ENCODE measurements at places on chromosomes 4 and X.

- no peak for DNase-seq
Observed at GRCh38 chrX:69027181-69028005, 137.9 kb downstream of the PJA1 start.

GRCh38 chrX:13540602-13541001, 28.8 kb upstream of the EGFL6 start:
- no peak for DNase-seq

DNA sequence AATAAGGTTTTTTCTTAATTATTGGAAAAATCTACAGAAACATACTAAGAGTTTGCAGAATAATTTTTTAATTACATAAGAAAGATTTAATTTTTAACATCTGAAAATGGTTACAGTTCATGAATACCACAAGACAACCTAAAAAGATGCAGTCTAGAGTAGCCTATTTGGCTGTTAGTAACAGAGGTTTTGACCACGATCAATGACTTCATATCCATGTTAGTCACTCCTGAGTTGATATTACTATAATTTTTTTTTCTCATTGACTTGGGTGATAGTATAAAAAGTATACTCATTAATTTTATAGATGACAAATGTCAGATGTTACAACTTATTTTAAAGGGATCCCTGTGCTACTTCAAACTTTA, 272.5 kb downstream of the DCTD start:
- no peak for DNase-seq

DNA sequence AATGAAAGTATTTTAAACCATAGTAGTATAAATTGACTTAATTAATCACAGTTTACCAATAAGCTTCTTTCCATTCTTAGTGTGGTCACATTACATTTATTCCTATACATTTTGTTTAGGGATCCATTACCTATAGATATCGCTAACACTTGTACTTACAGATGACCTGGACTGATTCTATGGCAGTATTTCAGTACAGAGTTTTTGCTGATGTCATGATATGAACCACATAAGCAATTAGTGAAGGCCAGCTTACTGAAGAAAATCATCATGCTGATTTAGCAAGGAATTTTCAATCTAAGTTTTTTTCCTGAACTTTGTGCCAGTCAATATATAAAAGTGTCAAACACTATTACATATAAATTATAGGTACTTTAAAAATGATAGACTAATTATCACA, 113.4 kb upstream of the HPGD start:
- DNase-seq = no peak

- no peak for DNase-seq
Observed at GRCh38 chrX:140354431-140355120, 150.3 kb downstream of the SOX3 start.

DNA sequence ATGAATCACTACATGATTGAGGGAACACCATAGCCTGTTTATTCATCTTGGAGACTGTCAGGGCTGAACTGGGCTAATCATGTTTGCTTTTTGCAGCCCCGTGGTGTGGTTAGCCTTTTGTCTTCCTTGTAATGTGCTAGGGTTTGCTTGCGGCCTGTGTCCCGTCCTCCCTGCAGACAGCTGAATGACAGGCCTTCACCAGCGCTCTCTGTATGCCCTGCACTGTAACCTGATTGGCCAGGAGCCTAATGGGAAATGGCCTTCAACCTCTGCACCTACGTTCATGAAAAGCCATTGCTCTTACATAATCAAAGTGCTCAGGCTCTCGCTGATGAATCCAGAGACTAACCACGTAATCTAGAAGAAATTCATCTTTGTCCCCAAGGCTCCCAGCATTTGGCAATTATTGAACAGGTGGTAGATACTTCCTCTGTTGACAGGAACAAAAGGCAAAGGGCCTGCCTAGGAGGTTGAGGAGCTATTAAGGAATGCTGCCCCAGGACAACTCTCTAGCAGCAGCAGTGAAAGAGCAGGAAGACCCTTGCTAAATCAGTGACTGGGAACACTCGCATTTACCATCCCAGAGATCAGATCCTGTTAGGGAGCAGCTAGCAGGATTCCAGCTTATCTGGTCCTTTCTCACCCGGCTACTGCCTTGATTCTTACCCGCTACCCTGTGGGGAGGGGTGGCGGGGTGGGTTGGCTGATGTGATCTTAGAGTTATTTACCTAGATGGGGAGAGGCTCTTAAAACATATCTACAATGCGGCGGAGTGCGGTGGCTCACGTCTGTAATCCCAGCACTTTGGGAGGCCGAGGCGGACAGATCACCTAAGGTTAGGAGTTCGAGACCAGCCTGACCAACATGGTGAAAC, 42.3 kb upstream of the FAT1 start:
- DNase-seq = no peak

GRCh38 chr4:117400039-117400835, 314.9 kb upstream of the TRAM1L1 start:
- no peak for DNase-seq

DNA sequence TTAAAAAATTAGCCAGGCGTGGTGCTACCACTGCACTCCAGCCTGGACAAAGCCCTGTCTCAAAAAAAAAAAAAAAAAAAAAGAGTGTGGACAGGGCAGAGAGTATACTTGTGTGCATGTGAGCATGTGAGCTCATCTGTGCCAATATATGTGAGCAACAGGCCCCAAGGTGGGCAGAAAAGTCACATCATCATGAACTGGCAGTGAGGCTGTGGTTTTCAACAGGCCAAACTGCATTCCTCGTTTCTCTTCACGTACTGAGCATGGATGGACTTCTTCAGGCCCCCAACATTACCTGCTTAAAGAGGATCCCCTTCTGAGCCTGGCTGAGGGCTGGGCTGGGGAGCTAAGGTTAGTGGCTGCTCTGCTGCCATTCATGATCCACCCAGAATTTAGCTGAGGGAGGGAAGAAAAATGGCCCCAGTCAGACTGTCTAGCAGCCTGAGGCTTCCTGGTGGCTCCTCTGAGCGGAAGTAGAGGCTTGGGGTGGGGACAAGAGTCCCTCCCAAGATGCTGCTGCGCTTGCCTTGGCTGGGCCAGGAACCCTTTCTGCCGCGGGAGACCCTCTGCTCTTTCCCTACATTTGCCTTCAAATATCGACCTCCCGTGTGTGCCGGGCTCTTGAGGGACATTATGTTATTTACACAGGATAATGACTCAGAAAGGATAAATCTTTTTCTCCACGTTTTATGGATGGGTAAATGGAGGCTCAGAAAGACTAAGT, 55.0 kb downstream of the DIPK2B start:
- no peak for DNase-seq

DNA sequence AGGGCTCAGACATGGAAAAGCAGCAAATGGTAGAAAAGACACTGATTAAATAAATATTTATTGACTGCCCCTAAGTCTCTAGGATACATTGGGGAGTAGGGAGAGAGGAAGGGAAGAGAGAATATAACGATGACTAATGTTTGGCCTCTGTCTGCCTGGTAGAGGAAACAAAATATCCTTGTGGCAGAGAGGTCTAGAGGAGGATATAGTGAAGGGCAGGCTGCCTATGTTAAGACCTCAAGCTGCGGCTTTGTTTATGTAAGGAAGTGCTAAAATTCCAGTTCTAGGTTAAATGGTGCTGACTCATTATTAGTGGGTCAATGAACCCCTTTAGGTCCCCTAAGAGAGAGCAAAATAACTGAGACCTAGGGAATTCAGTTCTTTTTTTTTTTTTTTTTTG, 427.3 kb upstream of the FTHL17 start:
- DNase-seq = no peak

GRCh38 chrX:115625572-115626301, 64.8 kb downstream of the PLS3 start:
- DNase-seq = no peak

GRCh38 chr4:25502115-25502514, 125.1 kb downstream of the ANAPC4 start:
- DNase-seq = no peak

GRCh38 chr4:189861101-189861500, 79.6 kb upstream of the FRG1 start:
- no peak for DNase-seq

DNA sequence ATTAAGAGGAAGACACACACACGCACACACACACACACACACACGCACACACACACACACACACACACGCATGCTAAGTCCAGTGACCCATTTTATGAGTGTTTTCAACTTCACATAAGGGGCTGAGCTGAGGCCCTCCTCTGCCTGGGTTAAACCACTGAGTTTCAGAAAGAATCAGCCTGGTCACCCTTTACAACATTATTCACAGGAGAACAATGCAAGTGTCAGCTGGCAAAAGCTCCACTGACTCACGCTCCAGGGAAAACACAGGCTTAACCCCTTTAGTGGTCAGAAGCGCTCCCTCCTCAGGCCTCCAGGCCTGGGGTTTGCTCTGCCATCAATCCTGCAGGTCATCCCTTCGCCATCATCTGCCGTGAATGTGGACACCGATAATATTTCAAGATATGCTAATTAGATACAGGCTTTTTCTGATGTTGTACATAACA, 46.9 kb downstream of the ACOX3 start:
- no peak for DNase-seq

DNA sequence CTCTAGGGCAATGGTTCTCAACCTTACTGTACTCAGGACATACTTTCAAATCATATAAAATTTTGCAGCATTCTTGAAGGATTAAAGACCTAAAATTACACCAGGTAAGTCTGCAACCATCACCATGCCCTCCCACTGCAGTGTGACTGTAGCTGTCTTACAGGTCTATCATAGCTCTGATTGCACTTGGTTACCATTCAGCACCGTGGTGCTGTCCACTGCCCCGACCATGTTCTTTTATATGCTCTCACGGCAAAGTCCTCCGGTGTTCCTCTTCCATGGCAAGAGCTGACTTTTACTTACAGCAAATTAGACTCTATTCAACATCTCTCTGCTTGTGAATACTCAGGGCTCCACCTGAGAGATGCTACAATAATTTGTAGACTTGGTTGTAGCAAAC, 11.5 kb downstream of the CRMP1 start:
- DNase-seq = no peak

GRCh38 chr4:57117491-57117890, 7.3 kb upstream of the IGFBP7 start:
- DNase-seq = no peak

- no peak for DNase-seq
Observed at GRCh38 chrX:132671229-132671641, 182.4 kb upstream of the MBNL3 start.

GRCh38 chr4:3762753-3763549, 3.2 kb upstream of the ADRA2C start:
- DNase-seq = no peak

DNA sequence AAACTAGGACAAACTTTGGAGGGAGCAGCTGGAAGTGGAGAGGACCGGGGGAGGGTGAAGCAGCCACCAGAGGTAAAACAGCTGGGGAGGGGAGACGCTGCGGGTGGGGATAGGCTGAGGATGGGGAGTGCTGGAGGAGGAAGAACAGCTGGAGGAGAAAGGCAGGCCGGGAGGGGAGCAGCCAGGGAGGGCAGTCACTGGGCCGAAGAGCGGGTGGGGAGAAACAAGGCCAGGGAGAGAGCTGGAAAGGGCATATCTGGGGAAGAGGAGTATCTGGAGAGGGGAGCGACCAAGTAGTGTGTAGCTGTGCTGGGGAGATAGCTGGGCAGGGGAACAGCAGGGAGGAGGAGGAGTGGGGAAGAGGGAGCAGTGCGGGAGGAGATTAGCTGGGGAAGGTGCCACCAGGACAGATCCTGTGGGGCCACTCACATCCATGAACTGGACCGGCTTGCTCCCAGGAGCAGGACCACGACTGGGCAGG, 2.7 kb downstream of the SLC38A5 start:
- DNase-seq = no peak

- DNase-seq = no peak
Observed at GRCh38 chr4:188268131-188268908, 129.1 kb downstream of the TRIML1 start.

DNA sequence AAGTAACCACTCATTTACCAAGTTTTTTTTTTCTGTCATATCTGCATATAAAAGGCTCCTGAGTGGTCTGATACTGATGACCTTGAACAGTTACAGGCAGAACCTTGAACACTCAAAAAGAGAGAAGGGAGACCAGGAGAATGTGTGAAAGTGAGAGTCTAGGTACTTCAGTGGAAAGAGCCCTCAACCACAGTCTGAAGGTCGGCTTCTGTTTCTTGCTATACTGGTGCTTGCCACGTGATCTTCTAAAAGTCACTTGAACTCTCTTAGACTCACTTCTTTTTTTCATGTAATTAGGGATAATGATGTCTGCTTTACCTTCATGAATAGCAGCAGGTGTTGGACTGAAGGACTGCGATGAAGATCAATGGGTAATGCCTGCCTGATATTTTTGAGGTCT, 22.8 kb downstream of the GABRB1 start:
- DNase-seq = no peak

- DNase-seq = no peak
Observed at GRCh38 chrX:37420185-37420584, 71.0 kb downstream of the PRRG1 start.

GRCh38 chr4:13483136-13483767, 888 bp downstream of the RAB28 start:
- no peak for DNase-seq

DNA sequence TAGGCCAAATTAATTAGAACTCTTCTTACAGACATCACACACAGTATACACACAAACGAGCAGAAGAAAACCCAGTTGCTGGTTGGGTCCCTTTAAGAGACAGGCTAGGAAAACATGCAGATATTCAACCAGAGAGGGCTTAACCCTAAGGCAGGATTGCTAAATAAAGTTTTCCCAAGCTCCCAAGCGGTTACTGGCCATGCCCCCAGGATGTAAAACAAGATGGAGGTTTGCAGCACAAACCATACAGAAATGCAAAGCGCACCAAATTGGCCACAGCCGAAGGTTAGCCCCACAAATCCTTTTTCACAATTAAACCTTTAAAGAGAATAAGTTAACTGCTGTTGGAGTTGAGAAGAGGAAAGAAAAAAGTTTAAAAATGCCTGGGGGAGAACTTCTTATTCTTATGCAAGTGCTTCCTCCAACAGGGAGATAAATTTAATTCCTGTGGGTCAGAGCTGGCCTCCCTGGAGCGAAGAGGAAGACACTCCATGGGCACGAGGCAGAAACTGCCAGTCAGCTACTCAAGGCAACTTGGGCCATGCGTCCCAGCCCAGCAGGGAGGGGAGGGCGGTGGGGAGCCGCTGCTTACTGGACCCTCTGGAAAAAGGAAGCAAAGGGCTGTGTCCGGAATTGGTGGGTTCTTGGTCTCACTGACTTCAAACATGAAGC, 167.6 kb upstream of the ARSJ start:
- no peak for DNase-seq

- DNase-seq = no peak
Observed at GRCh38 chr4:7710576-7711306, 228.9 kb downstream of the AFAP1 start.

DNA sequence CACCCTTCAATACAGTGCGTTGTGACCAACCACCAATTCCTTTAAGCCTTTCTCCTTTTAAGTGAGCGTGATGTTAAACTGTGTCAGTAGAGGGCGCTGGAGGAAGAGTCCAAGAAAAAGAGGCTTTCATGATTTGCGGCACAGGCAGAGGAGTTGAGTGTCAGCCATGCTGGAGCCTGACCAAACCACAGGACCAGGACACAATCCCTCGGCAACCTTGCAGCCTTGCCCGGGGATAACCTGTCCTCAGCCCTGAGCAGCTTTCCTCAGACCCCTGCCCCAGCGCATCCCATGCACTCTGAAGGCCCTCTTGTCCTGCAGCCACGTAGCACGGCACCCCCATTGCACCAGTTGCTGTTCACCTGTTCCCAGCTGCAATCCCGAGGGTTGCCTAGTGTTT, 53.5 kb upstream of the SMIM31 start:
- DNase-seq = no peak
